ENCODE measurements at places on chromosomes 12 and 14.

DNA sequence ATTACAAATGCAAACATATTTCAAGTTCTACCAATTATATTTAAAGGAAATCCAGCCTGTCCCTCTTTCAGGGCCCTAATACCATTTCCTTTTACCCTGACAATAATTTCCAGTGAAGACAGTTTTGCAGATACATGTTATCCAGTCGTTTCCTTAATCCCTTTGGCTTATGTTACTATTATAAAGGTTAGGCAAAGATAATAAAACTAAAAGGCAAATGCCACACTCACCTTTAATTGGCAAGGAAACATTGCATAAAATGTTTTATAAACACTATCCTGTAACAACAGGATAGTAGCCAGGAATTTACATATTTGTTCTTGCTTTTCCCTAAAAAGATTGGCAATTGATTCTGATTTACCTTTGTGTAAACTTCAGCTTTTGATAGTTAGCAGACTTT is 168.7 kb downstream of the AEBP2 start:
- DNase-seq: no peak

- no peak for DNase-seq
These were observed 5.9 kb upstream of the CLEC4E start for GRCh38 chr12:8546591-8546990.

GRCh38 chr12:32918890-32919801 is 22.6 kb upstream of the PKP2 start:
- DNase-seq: no peak

DNA sequence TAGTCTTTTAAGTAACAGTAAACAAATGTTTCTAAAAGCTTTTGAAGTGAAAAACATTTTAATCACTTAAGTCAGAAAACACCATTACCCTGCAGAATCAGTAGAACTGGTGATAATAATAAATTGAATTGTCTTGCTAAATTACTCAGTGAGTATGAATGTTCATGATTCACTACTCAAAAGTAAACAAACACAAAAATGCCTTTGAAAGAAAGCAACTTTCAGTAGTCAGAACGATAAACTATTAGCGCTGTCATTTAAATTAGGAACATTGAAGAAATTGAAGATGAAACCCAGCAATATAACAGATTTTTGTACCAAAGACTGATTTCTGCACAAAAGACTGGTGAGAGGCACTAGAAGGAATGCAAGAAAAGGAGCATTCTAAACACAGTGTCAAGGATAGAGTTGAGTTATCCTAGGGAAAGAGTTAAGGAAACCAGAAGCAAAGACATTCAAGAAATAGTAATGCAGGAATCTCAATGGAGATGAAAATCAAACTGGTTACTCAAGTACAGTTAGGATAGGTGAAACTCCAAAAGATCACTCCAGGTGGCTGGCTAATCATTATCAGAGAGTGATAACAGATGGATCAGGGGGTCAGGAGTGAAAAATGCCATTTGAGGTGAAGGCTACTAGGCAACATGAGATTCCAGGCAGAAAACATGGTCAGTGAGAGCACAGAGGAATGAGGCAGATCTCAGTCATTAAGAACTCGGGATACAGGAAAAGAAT is 77.4 kb upstream of the ALG10 start:
- DNase-seq: no peak

DNA sequence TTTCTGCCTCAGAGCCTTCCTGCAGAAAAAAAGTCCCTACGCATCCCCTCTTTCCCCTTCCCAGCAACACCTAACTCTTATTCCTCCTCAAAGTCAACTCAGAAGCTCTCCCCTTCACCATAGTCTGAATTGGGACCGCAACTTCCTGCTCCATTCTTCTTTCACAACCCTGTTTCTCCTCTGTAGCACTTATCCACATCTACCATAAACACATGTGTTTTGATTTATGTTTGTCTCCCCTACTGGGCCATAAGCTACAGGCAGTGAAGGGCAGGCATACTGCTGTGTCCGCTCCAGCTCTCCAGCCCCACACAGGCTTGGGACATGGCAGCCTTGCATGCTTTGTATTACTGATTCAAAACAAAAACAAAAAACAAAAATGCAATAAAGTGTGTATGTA is 5.9 kb downstream of the SDR9C7 start:
- no peak for DNase-seq

DNA sequence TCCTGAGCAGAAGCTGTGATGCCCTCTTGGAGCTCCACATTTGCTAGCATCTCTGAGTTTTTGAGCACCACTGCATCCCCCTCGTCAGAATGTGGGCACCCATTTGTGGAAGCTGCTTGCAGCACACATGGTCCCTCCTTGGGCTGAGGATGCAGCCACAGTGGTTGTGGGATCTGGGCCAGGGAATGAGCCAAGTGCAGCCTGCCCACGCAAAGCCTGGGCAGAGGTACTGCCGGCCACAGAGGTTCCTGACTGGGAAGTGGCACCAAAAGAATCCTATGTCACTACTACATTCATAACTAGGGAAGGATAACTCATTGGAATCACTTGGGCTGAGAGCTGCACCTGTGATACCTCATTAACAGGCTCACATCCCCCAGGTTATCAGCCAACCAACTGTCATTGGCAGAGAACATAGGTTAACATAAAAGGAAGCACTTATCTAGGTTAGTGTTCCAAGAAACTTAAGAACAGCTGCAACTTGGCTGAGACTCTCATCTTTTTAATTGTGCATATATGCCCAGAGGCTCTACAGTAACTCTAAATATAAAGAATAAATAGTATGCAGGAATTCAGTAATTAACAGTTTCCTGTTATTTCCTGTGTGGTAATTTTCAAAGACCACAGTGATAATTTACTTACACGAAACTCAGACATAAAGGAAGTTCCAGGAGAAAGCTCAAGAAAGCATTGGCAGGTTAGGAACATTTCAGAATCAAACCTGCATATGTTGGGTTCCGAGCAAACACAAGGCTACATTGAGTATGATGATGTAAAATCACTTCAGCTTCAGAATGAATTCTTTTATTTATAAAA is 145.3 kb downstream of the BCAT1 start:
- no peak for DNase-seq
